ENCODE measurements at places on chromosomes 11 and 22. TPM values are rescaled to one million over a fixed set of nuclear protein-coding genes. Genes with fewer than 3 reads are reported as not detected.

Gene PTGDR2
- total RNA-seq: 2.6 TPM

Gene RAB36
- 6.8 TPM for total RNA-seq

Gene SPDYC
- not detected for total RNA-seq

Gene MYEOV
- 4.1 TPM for total RNA-seq

Gene SERPING1
- total RNA-seq: 58.5 TPM

Gene HTR3A
- total RNA-seq: 0.27 TPM

Gene CDC42EP2
- 12.9 TPM for total RNA-seq

Gene MS4A6A
- total RNA-seq: 4.2 TPM

Gene MS4A15
- total RNA-seq: not detected

Gene GLYAT
- total RNA-seq: not detected

Gene C11orf21
- 1.2 TPM for total RNA-seq

Gene ZFP91
- total RNA-seq: 43.6 TPM

Gene HEPACAM
- total RNA-seq: 0.43 TPM

Gene NOX4
- total RNA-seq: 3.7 TPM

Gene OR56B1
- not detected for total RNA-seq

Gene OR52H1
- not detected for total RNA-seq
